ENCODE measurements at places on chromosomes 7 and 10. TPM values are rescaled to one million over a fixed set of nuclear protein-coding genes. Genes with fewer than 3 reads are reported as not detected.

- peak overlapping the region; percentile 99 for H3K27ac ChIP-seq
- H3K4me3 ChIP-seq, result peak overlapping the region; percentile 90
- peaks cover 70% of the 10 kb centered on the region for H3K4me1 ChIP-seq
- DNase-seq, result no peak
These were observed 3.0 kb downstream of the CALU start for GRCh38 chr7:128742206-128742605.

Gene ADRA2A
- total RNA-seq, result 0.17 TPM

Gene HTR7
- 0.32 TPM for total RNA-seq

- no peak overlapping the region for H3K27ac ChIP-seq
- H3K36me3 ChIP-seq, result no peaks in the 10 kb centered on the region
- no peak overlapping the region for H3K4me3 ChIP-seq
- peaks cover 3% of the 10 kb centered on the region for H3K27me3 ChIP-seq
- no peaks in the 10 kb centered on the region for H3K4me1 ChIP-seq
These were observed 89.0 kb upstream of the ZNF804B start for GRCh38 chr7:88670536-88670935.

DNA sequence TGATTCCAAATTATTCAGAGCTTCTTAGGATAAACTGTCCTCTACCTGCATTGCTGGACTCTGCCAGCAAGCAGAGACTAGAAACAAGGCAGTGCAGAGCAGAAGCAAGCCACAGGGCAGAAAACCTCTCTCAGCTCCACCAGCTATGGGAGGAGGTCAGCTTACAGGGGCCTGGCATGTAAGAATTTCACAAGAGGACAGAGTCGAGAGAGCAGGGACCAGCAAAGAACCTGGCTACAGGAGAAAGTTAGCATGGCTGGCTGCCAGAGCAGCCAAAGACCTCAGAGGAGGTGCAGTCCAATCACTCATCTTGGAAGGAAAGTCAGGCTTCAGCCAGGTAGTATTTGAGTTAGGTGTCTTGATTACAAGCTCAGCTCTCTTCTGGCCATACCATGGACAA lies 62.9 kb downstream of the ENO4 start:
- peaks cover 22% of the 10 kb centered on the region for H3K36me3 ChIP-seq
- no peak overlapping the region for H3K27ac ChIP-seq
- H3K4me3 ChIP-seq, result no peak overlapping the region
